Effector memory CD4-positive, alpha-beta T cell (primary cell): ENCODE measurements at places on chromosomes 3 and 15.

DNA sequence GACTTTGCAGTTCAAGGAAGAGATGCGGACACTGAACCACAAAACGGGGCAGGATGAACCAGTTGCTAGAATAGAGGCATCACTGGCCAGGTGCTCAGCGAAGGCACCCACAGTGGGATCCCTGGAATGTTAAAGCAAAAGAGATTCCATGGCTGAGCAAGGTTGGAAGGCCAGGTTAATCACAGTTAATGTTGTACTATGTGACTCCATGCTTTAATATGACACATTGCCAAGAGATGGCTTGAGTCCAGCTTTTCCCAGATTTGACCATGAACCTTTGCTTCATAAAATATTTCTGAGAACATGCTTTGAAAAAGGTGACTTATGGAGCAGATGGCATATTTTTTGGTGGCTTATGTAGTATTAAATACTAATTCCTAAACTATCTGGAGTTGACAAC is 76.2 kb upstream of the CMTM7 start:
- peaks cover 16% of the 10 kb centered on the region for H3K4me1 ChIP-seq
- no peak overlapping the region for H3K27ac ChIP-seq

- H3K27ac ChIP-seq: no peak overlapping the region
- no peaks in the 10 kb centered on the region for H3K4me1 ChIP-seq
- no peak for DNase-seq
- no peaks in the 10 kb centered on the region for H3K36me3 ChIP-seq
- H3K4me3 ChIP-seq: no peak overlapping the region
Measured at GRCh38 chr15:78088773-78089080, 3.6 kb upstream of the SH2D7 start.

GRCh38 chr3:64351713-64352638 is 126.7 kb upstream of the PRICKLE2 start:
- no peak overlapping the region for H3K27ac ChIP-seq
- H3K4me1 ChIP-seq: no peaks in the 10 kb centered on the region
- no peaks in the 10 kb centered on the region for H3K36me3 ChIP-seq
- no peak for DNase-seq
- no peaks in the 10 kb centered on the region for H3K27me3 ChIP-seq

GRCh38 chr3:47577583-47578118 is 1.0 kb downstream of the CSPG5 start:
- no peak for DNase-seq
- peak overlapping the region; percentile 63 for H3K4me3 ChIP-seq
- no peaks in the 10 kb centered on the region for H3K27me3 ChIP-seq
- H3K4me1 ChIP-seq: peaks cover 6% of the 10 kb centered on the region

- H3K4me1 ChIP-seq: no peaks in the 10 kb centered on the region
- H3K4me3 ChIP-seq: no peak overlapping the region
- no peak overlapping the region for H3K27ac ChIP-seq
- no peak for DNase-seq
- H3K36me3 ChIP-seq: no peaks in the 10 kb centered on the region
Measured at GRCh38 chr15:25186411-25186810, 231.6 kb downstream of the SNRPN start.

DNA sequence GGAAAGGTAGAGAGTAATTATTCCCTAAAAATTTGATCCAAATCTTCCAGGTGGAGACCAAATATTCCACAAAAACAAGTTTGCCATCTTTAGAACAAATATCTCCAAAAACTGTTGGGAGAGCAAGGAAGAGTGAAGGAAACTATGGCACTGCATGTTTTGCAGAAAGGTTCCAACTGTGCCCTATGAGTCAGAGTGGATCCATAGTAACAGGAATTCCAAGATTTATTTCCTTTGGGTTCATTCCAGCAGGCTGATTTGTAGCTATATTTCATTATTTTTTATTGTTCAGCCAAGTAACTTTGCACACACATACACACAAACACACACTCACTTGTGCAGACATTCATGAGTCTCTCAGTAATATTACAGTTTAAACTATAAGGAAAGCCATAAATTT is 459.7 kb upstream of the EPHA6 start:
- H3K27ac ChIP-seq: no peak overlapping the region
- no peaks in the 10 kb centered on the region for H3K36me3 ChIP-seq
- H3K27me3 ChIP-seq: no peaks in the 10 kb centered on the region
- DNase-seq: no peak
- H3K4me1 ChIP-seq: no peaks in the 10 kb centered on the region

- no peak overlapping the region for H3K27ac ChIP-seq
- H3K4me3 ChIP-seq: no peak overlapping the region
- DNase-seq: no peak
- H3K36me3 ChIP-seq: no peaks in the 10 kb centered on the region
Measured at GRCh38 chr3:189839576-189839975, 208.4 kb downstream of the TP63 start.

DNA sequence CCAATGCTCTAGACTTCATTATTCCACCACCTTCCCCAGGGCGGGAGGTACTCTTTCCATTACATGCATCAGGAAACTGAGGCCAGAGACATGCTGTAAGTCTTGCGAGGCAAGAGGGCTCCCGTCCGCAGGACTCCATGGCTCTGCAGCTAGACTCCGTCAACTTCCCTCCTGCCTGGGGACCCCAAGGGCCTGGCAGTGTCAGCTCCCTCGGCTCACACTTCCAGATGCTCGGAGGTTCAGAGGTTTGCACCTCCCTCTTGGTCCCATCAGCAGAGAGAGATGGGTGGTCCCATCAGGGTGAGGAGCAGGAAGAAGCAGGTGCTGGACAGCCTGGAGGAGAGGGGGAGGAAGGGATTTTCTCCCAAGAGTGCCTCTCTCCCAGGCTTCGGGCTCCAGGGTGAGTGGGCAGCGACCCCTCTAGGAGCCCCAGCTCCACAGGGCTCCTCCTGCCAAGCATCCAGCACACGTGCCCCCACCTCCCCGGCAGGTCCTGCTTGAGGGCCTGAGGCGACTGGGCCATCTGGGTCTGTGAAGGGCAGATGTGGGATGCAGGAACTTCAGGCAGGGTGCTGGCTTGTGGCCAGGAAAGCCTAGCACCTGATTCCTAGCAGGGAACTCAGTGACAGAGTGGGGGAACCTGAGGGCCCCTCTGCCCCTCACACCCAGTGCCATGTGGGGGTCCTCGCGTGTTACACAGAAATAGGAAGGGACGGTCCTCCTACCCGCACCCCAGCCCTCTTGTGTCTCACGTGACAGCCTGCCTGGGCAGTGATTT is 9.3 kb downstream of the PAK6 start:
- no peak overlapping the region for H3K27ac ChIP-seq
- H3K27me3 ChIP-seq: peaks cover 11% of the 10 kb centered on the region
- no peaks in the 10 kb centered on the region for H3K36me3 ChIP-seq

DNA sequence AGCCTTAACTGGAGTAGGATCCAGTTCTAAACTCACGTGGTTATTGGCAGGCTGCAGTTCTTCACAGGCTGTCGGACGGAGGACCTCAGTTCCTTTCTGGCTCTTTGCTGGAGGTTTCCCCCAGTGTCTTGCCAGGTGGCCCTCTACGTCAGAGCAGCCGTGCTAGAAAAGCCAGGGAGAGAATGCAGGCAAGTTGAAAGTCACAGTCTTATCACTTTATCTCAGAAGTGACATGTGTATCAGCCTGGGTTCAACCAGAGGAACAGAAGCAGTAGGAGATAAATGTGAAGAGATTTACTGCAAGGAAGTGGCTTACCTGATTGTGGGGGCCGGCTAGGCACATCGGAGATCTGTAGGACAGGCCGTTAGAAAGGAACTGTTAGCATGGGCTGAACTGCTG is 125.3 kb upstream of the BNIP2 start:
- no peaks in the 10 kb centered on the region for H3K36me3 ChIP-seq
- no peak overlapping the region for H3K4me3 ChIP-seq
- no peaks in the 10 kb centered on the region for H3K27me3 ChIP-seq
- H3K4me1 ChIP-seq: peaks cover 15% of the 10 kb centered on the region

DNA sequence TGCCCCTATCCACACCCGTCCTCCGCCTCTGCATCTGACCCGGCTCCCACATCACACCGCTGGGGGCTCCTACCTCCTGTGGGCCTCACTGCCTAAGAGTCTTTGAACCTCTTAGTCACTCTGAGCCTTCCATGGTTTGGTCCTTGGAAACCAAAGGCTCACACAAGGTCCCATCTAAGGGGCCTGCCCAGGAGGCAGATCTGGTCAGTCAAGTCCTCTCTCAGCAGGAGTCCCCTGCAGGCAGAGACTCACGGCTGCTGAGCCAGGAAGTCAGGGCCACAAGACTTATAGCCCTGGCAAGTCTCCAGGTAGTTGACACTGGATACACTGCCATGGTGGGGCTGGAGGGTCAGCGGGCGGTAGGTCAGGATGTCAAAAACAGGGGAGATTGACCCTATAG is 31.2 kb upstream of the ALDH1L1 start:
- H3K4me1 ChIP-seq: no peaks in the 10 kb centered on the region

DNA sequence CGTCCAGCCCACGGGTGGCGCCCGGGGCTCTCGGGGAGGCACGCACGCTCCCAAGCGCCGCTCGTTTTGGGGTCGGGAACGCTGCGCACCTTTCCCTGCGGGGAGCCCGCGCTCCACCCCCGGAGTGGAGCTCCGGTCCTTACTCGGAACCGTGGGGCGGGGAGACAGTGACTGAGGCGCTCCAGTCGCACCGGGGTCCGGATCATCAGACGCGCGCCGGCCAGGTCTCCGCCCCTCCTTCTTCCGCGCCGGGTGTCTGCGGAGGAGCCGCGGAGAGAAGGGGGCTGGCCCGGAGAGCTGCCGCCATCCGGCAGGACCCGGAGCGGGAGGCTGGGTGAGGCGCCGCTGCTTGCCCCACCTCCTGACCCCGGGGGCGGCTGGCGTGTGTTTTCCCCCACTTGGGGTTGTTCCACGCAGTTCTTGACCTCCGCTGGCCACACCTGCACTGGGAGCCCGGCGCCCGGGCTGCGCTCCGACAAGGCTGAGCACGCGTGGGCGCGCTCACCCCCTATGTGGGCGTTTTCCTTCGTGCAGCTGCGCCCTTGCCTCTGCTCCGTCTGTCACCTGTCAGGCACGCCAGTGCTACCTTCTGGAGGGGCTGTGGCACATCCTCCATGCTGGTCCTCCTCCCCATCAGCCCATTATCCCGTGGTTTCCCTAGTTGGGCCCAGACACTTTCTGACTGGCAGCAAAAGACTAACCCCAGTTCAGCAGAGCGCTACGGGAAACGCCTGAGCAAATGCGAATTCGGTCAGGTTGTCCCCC is at the start of gene MCF2L2:
MCF2L2 (minus strand) TSS at position 173 of the 765 bp plus-strand sequence. CDS start 642 bp downstream, outside the sequence.
- H3K4me1 ChIP-seq: peaks cover 13% of the 10 kb centered on the region
- no peaks in the 10 kb centered on the region for H3K27me3 ChIP-seq
- peak within 1 kb of the TSS; percentile 56 for H3K27ac ChIP-seq
- peak within 1 kb of the TSS; percentile 84 for H3K4me3 ChIP-seq
- peak; percentile 66 for DNase-seq
- H3K36me3 ChIP-seq: no peaks in the 10 kb centered on the region

DNA sequence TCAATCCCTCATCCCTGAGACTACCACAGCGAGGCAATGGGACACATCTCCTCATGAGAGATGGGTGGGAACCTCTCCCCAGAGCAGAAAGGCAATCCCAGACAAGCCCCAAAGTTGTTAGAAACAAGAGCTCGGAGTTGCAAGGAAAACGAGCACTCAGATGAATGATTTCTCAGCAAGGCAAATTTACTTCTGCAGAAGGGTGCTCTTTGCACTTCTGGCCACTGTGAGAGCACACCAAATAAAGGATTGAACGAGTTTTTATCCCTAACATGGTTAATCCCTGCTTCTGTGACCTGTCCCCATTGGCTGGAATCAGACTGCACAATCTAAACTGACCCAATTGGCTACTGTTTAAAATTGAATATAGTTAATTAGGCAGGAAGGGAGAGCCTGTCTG is 339.1 kb upstream of the POU1F1 start:
- H3K4me1 ChIP-seq: no peaks in the 10 kb centered on the region
- no peak for DNase-seq
- H3K27me3 ChIP-seq: no peaks in the 10 kb centered on the region
- H3K36me3 ChIP-seq: no peaks in the 10 kb centered on the region
- no peak overlapping the region for H3K27ac ChIP-seq

- no peak for DNase-seq
- H3K36me3 ChIP-seq: peaks cover 14% of the 10 kb centered on the region
- H3K4me1 ChIP-seq: peaks cover 46% of the 10 kb centered on the region
- peak overlapping the region; percentile 95 for H3K27ac ChIP-seq
Measured at GRCh38 chr3:52238193-52238760, 681 bp downstream of the TWF2 start.

DNA sequence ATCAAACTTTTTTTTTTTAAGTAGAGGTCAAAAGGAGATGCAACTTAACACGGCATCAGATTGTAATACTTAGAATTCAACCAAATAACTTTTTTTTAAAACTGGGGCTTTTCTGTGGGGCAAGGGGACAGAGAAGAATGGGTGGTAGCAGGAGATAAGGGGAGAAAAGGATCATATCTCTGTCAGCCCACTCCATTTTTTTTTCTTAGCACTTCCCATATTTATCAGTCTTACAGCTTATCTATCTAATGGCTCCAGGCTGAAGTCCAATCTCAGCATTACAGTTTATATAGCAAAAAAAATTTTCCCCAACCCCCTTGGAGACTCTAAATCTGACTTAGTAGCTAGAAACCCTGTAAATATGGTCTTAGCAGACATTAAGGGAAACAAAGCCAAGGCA is 69.3 kb downstream of the PIK3R4 start:
- H3K27me3 ChIP-seq: no peaks in the 10 kb centered on the region
- H3K4me3 ChIP-seq: no peak overlapping the region
- H3K4me1 ChIP-seq: no peaks in the 10 kb centered on the region
- H3K36me3 ChIP-seq: peaks cover 31% of the 10 kb centered on the region
- no peak for DNase-seq
- no peak overlapping the region for H3K27ac ChIP-seq

DNA sequence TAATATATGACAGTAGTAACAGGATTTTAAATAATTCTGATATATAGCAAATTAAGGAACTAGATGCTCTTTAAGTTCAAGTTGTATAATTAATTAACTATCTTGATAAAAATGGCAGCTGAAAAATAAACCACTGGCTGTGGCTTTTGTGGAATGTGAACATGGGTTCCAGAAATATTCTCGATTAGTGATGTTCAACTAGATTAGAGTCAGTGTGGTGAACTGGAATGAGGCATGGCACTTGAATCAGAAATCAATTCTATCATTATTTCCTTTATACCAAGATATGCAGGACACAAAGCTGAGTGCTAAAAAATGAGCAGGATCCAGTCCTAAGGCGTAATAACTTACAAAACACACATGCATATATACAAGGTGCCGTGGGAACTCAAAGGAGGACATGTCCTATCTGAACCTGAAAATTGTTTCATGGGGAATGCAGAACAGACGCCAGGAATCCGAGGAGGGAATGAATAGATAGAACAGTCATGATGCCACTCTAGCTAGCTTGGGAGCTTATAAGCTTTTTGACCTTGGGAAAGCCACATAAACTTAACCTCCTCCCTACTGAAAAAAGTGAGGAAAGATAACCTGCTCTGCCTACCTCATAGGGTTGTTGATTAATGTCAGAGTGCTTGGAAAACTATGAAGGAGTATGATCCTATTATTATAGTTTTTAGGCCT is 402.4 kb downstream of the PLCL2 start:
- H3K4me1 ChIP-seq: no peaks in the 10 kb centered on the region
- no peak overlapping the region for H3K27ac ChIP-seq
- H3K36me3 ChIP-seq: no peaks in the 10 kb centered on the region
- H3K27me3 ChIP-seq: no peaks in the 10 kb centered on the region

GRCh38 chr3:72191209-72191960 is 406.4 kb upstream of the PROK2 start:
- no peaks in the 10 kb centered on the region for H3K4me1 ChIP-seq
- H3K36me3 ChIP-seq: no peaks in the 10 kb centered on the region
- DNase-seq: no peak
- H3K27me3 ChIP-seq: no peaks in the 10 kb centered on the region
- no peak overlapping the region for H3K4me3 ChIP-seq
